ENCODE measurements at places on chromosomes 11 and 22.

- no peak for DNase-seq
Observed at GRCh38 chr11:961921-962320, 36.3 kb downstream of the AP2A2 start.

DNA sequence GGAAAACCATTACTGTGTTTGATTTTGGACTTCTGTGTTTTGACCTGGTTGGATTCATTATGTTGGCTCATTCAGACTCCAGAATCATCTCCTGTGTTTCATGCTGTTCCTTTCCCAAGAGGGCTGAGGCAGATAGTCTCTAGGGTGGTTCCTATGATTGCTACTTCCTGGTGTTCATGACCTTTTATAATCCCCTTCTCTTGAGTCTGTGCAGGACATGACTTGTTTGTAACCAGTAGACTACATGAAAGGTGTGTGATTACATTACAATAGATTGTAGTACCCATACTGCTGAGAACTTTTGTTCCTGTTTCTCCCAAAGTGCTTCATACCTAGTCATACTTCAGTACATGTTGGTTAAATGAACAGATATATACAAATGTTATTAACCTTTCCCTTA, 700.6 kb downstream of the METTL15 start:
- no peak for DNase-seq

DNA sequence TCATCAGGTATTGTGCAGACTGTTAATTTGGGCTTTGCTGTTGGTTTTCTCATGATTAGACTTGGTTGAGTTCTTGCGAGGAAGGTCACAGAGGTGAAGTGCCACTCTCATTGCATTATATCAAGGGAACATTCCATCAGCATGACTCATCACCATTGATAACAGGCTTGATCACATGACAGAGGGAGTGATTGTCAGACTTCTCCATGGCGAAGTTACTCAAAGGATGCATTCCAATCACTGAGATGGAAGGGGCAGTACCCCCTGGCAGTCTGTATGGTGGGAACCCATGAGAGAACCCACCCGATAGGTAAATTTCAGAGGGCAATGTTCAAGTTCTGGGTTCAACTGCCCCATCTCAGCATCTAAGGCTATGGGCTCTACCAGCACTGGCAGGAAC, 19.4 kb upstream of the P2RY2 start:
- no peak for DNase-seq

GRCh38 chr11:44236296-44236695, 73.6 kb downstream of the ALX4 start:
- DNase-seq = no peak

GRCh38 chr11:119363851-119364590, 17.5 kb downstream of the USP2 start:
- DNase-seq = peak; percentile 84

DNA sequence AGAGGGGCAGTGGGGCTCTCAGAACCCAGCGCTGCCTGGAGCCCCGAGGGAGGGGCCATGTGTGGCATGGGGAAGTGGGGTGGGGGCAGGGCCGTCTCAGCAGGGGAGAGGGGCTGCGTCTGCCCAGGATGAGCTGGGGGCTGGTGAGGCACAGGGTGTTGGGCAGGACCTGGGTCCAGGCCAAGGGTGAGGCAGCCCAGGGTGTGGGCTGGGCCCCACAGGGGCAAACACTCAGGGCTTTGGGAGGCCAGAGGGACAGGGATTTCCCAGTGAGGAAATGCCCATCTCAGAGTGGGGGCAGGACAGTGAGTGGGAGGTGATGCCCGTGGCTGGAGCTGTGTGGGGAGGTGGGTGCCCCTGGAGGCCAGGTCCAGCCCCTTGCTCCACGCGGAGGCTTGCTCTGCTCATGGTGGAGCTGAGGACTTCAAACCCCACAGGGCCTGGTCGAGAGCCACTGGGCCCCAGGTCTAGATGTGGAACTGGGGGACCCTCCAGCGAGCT, 5.4 kb downstream of the PLXNB2 start:
- DNase-seq = peak; percentile 72

GRCh38 chr11:70854901-70855556, 397.3 kb downstream of the SHANK2 start:
- no peak for DNase-seq

- no peak for DNase-seq
Observed at GRCh38 chr11:65226103-65226442, 35.7 kb upstream of the POLA2 start.

DNA sequence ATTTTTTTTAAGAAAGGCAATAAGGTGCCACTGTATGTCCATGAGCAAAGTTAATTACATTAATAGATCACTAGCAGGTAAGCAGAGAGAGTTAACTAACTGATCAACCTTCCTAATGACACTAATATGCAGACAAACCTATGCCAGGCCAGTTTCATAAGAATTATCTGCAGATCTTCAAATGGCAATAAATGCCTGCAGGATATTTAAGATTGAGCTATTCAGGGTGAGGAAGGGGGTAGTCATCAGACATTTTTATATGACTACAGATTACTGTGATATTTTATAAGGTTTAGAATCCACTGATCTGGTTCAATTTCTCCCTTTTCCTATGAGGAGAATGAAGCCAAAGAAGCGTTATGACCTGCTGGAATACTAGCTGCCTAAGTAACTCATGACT, 30.2 kb downstream of the CARD18 start:
- no peak for DNase-seq

GRCh38 chr11:44789496-44789895, 62.7 kb downstream of the TSPAN18 start:
- no peak for DNase-seq

GRCh38 chr22:32897400-32897799, 95.9 kb downstream of the TIMP3 start:
- no peak for DNase-seq

GRCh38 chr11:62611705-62612365, 740 bp downstream of the EML3 start:
- peak; percentile 34 for DNase-seq

DNA sequence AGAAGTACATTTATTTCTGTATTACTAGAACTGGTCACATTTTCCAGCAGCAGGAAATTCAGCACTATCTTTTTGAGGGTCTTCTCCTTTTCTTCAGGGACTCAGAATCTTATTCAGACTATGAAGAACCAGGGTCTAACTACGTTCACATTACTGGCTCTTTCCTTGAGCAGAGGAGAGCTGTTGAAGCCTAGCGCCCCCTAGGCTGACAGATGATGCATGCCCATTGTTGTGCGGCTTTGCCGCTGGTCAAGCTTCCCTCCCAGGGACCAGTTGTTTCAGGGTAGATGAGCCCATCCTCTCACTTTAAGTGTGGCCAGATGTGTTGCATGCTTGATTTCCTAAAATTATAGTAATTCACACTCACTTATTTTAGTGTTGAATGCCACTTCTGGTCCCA, 168.2 kb upstream of the PDGFD start:
- DNase-seq = no peak

DNA sequence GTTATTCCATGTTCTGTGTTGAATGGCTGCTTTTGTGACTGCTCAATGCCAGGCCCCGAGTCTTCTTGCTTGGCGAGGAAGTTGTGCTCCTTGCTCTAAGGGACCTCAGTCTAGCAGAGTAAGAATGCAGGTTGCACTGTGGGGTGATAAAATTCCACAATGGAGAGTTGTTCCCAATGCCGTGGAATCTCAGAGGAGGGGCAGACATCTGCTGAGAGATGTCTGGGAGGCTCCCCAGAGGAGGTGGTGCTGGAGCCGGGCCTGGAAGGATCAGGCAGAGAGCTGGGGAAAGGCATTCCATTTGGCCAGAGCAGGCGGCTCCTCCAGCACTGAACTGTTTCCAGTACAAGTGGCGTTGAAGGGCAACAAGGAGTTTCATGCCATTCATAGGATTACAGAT, 55.2 kb downstream of the ST3GAL4 start:
- no peak for DNase-seq

DNA sequence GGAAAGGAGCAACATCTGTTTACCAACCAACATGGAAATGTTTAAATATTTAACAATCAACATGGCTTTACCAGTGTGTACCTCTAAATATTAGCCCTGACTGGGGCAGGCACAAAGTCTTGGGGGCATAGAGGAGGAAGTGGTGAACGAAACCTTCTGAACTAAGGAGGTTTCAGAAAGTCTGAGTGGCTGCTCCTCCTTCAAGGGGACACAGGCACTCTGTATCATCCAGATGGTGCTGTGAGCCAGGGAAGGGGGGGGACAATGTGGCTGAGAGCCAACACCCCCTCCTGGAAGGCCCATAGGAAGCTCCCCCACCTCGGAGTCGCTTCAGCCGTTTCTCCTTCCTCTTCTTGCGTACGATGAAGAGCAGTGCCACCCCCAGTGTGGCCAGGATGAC, 107.7 kb downstream of the CEP164 start:
- no peak for DNase-seq

- DNase-seq = no peak
Observed at GRCh38 chr11:107593951-107594350, 3.0 kb downstream of the ELMOD1 start.

DNA sequence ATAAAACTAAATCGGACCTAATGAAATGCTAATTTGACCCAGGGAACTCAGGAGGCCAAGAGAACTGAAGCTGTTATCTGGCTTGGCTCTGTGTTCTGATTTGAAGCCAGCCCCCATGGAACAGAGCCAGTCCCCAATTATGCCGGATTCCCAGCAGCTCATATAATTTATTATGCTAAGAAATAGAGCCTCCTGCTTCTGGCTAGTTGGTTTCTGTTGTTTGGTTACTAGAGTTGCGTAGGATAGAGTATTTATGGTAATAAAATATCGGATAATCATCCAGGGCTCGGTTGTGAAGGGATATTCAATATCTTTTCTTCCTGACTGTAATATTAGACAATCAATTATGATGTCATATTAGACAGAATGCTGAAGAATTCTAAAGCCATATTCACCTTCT, 120.4 kb upstream of the TTC12 start:
- DNase-seq = no peak

DNA sequence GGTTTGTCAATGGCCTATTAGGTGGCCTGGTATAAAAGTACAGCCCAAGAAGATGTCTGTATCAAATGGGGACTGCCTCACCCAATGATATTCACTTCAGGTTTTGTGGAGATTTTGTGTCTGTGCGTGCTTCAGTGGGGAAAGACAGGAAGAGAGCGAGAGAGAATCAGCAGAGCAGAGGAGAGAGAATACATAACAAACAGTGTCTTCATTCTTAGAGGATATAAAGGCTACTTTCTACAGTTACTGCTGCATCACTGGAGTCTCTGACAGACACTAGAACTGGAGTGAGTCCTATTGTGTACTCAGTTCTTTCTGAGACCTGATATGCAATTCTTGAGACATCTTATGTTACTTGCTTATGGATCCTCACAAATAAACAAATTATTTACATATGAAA, 115.0 kb downstream of the CASP12 start:
- no peak for DNase-seq

DNA sequence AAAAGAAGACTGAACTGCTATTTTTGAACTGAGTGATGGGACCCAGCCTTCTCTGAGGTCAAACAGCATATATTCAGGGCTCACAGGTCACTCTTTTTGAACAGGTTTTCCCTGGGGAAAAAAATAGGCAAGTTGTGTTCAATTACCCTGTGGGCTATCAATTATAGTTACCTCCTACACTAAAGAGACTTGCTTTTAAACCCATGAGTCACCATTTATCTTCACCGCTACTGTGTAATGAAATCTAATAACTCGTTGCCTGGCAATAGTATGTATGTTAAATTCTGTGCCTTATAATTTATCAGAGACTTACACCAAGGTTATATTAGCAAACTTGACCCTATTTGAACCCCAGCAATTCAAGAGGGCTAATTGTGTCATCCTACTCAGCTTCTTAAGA, 98.5 kb downstream of the CYP2R1 start:
- no peak for DNase-seq

DNA sequence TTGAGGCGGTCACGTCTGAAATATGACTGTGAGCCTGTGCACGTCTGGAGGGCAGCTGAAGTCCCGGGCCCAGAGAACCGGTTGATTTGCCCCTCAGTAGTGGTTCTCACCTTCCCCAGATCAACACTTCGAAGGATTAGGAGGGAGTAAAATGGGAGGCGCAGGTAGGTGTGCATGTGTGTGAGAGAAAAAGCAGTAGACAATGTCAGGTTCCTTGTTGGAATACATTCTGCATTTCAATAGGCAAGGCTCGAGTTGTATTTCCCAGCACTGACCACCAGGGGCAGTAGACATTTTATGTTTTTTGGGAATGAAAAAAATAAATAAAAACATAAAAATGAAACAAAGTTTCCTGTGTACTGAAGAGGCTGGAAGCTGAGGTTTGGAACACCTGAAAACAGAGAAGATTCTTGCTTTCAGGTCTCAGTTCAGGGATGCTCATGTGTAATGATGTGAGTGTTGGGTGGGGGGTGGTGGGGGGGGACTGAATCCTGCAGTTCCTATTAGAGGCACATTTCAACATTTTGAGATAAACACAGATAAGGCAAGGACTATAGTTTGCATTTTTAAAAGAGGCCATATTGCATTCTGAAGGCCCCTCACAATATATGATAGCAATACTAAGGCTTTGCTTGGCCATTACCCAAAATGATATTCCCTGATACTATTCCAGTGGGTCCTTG, 333.9 kb downstream of the CADM1 start:
- DNase-seq = no peak

- DNase-seq = no peak
Observed at GRCh38 chr11:70772950-70773349, 374.6 kb downstream of the CTTN start.

DNA sequence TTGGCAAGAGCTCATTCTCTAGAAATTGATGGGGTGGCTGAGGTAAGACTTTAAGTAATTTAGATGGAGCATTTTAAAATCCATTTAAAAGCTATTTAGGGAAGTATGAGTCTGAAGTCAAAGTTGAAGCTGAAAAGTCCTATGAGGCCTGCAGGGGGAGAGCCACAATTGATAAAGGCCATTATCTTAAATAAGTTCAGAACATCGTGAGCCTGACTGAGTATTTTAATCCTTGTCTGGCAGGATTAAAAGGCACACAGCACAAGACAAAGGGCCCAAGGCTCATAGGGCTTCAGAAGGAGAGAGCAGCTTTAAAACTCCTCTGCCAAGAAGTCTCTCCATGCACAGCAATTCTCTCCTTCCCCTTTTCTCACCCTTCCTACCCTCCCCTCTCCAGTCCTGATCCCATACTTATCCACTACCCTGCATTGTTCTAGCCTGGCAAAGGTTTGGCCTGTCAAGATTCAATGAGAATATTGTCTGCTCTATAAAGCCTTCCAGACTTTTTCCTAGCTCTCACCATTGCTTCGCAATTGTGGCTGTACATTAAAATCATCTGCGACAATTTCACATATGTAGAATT, 1312.9 kb downstream of the FAM181B start:
- no peak for DNase-seq

GRCh38 chr11:46612326-46612725, 4.7 kb downstream of the HARBI1 start:
- DNase-seq = no peak

DNA sequence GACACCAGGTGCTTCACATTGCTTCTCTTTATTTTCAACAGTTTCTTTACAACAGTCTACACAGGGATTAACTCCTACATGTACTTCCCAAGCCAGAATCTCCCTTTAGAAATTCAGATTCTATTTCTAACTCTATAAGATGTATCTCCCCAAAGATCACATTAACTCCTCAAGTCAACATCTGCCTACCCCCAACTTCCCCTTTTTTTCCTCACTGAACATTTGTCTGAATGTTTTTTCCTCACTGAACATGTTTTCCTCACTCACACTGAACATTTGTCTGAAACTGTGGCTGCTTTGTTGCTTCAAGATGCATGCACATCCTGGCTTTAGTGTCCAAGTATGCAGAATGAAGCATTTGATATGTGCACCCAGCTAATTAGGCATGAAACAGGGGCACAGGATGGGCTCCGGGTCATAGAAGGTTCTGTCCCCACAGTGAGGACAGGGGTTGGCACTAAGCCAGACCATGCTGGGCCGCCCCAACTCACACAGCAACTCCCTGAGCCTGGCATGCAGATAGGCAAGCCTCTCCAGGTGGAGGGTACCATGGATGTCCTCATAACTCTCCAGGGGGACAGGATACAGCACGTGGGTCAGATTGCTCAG, 11.3 kb downstream of the PRAME start:
- no peak for DNase-seq

All from right lobe of liver (tissue), 6 donors.